Activated T-helper 1 cell treated with anti-CD3 and anti-CD28 coated beads, Interleukin-12 subunit alpha, Interleukin-12 subunit beta, Interleukin-2, Interleukin-4 antibody, amounts not matched to agents 30 ng/mL and 10 ng/mL and 1 ng/mL, durations not matched to agents 14 hours and 24 hours and 36 hours (primary cell): ENCODE measurements at places on chromosomes 6 and 20.

GRCh38 chr20:47396762-47397476, 40.4 kb upstream of the ZMYND8 start:
- DNase-seq: no peak

- no peak for DNase-seq
These were observed 35.9 kb downstream of the RIPOR3 start for GRCh38 chr20:50655311-50655880.

GRCh38 chr6:89357390-89357789, 4.9 kb upstream of the UBE2J1 start:
- DNase-seq: no peak

DNA sequence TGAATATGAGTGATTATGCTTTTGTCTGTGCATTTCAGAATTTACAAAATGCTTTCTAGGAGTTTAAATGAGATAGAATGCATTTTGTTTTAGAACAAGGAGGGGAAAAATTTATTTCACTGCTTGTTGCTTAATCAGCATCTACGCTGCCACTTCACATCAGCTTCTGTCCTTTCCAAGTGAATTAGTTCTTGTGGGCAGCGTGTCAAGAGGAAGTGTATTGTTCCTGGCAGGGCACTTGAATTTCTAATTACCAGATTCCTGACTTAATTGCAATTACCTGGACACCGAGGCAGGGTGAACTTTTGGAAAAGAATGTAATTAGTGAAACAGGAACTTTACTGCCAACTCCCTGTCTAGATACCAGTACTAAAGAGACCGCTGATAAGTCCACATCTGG, 263.5 kb downstream of the TMEM242 start:
- DNase-seq: no peak

GRCh38 chr6:30719356-30719755, 796 bp upstream of the TUBB start:
- no peak for DNase-seq

- DNase-seq: no peak
These were observed 9.3 kb downstream of the PKHD1 start for GRCh38 chr6:52077961-52078625.

DNA sequence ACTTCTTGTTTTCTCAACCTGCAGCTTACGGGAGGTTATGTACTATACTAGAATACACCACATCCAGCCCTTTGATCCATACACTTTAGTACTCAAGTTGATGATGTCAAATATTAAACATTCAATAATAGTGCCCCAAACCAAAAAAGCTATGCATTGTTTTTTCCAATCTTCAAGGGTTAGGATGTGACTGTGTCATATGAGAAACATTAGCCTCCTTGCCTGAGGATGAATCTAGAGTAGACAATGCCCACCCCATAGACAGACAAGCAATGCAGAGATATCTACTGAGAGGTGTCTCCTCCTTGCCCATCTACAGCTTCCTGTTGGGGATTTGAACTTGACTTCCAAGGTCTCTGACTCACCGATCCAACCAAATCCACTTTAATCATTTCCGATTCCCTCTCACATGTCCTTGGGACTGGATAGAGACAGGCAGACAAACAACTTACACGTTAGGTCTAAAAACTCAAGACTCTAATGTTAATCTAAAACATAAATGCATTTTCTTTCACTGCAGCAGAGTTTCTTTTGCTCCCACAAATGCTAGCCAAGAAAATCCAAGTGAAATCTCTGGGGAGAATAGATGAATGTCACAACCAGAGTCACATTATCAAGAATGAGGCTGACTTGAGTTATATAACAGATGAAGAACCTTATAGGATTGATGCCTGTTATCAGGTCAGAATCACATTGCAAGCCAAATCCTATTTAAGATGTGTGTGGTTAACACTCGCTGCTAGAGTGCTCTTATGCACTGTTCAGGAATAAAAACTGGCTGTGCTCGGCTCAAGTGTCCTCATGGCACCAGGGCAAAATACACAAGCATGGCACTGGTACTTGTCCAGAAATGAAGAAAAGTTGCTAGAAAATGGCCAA, 75.5 kb upstream of the TNFAIP3 start:
- no peak for DNase-seq

DNA sequence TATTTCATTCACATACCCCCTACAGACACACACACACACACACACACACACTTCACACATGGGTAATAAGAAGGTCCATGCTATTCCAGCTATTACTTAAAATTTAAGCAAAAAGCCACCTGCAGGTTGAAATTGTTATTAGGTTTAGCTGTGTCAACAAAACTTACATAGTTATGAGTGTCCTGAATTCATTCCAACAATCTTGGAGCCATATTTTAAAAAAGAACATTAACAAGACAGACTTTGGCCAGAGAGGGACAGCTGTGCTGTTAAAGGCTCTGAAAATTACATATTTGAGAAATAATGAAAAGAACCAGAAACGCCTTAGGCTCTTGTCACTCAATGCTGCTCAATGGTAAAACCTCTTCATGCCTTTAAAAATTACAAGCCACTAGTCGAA, 455.3 kb downstream of the EPM2A start:
- DNase-seq: no peak

GRCh38 chr6:109595998-109596397, 95.0 kb downstream of the AK9 start:
- no peak for DNase-seq
